CD4-positive, alpha-beta memory T cell (primary cell): ENCODE measurements at places on chromosomes 3 and 15. TPM values are rescaled to one million over a fixed set of nuclear protein-coding genes. Genes with fewer than 3 reads are reported as not detected.

CNTN4 gene
- total RNA-seq: not detected

FRMD4B gene
- 14.9 TPM for total RNA-seq

SLC22A14 gene
- total RNA-seq: not detected

P2RY1 gene
- 0.08 TPM for total RNA-seq

PBRM1 gene
- 78.5 TPM for total RNA-seq

SST gene
- not detected for total RNA-seq

ADAMTSL3 gene
- not detected for total RNA-seq

CCDC33 gene
- not detected for total RNA-seq

EDEM1 gene
- 153 TPM for total RNA-seq

- no peak for DNase-seq
These were observed 22.3 kb upstream of the EIF1B start for GRCh38 chr3:40287248-40287647.

DNA sequence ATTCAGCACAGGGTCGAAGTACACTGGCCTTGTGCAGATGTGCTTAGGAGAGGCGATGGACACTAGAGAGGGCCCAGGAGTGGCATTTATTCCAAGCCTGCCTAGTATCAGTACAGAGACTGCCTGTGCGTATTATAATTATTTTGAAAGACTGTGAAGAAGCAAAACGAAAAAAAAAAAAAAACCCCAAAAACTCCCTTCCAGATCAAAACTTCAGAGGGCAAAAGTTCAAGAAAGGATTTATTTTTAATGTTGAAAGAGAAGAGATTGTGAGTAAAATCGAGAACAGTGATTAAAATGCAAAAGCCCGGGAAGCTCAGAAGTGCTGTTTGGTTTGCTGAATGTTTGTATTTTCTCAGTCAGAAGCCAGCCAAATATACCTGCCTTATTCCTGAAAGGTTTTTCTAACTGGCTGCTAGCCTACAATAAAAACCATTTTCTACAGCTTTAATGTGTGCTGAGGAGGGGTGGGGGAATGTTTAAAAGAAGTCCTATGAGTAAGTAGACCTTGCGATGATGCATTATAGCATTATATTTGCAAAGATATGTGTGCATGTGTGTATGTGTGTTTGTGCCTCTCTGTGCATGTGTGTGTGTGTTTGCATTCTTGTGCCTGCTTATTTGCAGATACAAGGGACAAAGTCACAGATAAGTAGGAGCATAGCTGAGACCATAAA lies 19.3 kb upstream of the LZTFL1 start:
- no peak for DNase-seq

DNA sequence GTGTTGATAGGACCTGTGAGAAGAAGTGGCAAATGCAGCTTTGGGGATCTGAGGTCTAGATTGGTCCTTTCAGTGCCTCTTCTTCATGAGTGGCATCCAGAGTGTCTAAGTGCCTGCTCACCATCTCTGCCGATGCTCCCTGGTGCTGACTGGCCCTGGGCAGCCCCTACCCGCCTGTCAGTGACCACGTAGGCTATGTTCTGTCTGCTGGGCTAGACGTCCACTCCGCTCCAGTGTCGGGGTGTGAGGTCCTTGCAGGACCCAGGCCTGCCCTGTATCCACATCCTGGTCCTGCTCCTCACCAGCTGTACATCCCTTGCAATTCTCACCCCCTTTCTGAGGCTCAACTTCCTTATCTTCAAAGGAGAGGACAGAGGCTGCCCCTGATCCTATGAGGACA lies 48.3 kb upstream of the PRR23E start:
- DNase-seq: no peak

GRCh38 chr3:79310016-79310415 lies 457.8 kb downstream of the ROBO1 start:
- no peak for DNase-seq

- no peak for DNase-seq
These were observed 90.8 kb downstream of the NEO1 start for GRCh38 chr15:73142802-73143762.

GRCh38 chr3:184248454-184249411 lies at the start of gene ALG3:
ALG3 (minus strand) TSS chr3:184248962; CDS start chr3:184248940, 22 bp downstream.
- peak; percentile 86 for DNase-seq

DNA sequence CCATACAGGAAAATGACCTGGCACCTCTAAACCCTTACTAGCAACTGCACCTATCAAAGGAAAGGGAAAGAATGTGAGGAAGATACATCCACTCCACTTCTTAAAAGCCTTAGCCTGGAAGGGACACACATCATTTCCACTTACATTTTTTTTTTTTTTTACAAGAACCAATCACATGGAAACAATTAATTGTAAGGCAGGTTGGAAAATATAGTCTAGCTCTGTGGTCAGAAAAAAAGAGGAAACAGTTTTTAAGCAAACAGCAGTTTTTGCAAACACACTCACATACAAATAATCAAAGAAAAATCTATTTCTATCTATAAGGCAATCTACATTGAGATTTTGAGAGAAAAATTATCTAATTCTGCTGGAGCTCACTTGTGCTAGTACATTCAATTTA lies 98.9 kb upstream of the SPRED1 start:
- DNase-seq: no peak

- no peak for DNase-seq
These were observed 41.7 kb downstream of the RAB27A start for GRCh38 chr15:55247766-55248427.

DNA sequence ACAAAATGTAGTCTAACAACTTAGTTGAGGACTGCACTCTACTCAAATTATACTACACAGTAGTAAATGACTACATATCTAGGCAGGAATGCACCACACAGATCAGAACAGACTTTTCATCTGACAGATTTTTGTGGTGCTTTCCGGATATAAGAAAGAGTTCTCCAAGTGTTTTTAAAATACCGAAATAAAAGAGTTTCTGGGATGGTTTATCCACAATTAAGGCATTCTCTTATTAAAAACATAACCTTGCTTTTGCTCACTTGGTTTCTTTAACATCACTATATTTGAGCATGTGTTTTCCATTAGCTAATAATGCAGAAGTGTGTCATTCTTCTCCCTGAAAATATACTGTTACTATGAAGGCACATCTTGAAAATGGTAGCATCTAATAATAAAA lies 132.9 kb downstream of the MAGI1 start:
- DNase-seq: no peak

DNA sequence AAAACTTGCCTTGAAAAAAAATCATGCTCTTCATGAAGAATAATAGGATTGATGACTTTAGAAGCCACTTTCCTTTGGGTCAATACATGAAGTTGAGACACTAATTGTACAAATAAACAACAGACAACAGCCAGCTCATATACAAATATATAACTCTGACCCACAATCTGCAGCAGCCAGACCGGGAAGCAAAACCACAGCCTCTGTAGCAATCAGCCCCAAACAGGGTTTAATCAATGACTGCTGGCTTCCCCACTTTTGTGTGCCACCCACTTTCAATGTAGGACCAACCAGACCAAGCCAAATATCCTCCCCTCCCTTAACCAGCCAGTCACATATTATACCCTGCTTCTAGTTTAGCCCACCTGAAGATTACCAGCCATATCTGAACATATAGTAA lies 39.0 kb downstream of the IFT57 start:
- no peak for DNase-seq

DNA sequence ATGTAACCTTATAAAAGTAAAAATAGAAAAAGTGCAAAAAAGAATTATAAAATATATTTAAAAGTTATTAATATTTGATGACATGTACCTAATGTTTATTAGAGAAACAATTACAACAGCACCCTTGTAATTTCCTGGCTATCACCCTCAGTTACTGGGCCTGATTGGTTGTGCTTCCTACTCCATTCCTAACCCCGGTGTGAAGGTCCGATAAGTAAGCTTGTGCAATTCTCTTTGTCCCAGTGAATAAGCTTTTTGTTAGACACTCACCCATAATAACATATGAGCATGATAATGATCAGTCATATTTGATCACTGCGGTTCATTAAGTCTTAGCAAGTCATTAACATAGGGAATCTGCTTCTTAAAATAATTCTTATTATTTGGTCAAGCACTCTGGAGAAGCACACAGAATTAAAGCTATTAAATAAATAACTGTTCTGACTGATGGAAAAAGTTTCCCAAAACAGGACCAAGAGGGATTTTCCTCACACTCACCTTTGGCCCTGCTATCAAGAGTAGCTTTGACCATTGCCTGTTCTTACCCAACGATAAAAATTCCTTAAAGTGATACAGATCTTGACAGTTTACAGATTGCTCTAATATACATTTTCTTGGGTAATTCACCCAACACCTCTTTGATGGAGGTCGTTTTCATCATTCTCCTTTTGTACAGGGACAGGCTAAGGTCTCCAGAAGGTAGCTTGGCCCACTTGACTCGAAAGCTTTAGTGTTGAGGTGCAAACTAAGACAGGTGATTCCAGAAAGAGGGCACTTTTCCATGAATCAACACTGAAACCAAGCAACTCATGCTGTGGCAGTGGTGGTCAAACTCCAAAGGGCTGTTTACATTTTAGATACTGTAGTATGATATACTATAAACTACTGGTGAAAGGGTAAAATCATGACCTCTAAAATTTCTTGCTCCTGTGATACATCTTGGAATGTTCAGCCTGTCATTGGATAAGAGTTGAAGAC lies 543.0 kb upstream of the KCNMB2 start:
- DNase-seq: no peak
